ENCODE measurements at places on chromosomes 1 and 21.

GRCh38 chr1:85375493-85375892 lies 89.5 kb downstream of the DDAH1 start:
- DNase-seq = no peak

- DNase-seq = no peak
These were observed 159.4 kb upstream of the ATP1B1 start for GRCh38 chr1:168947041-168947440.

GRCh38 chr1:185488808-185489207 lies 171.8 kb upstream of the IVNS1ABP start:
- DNase-seq = no peak

DNA sequence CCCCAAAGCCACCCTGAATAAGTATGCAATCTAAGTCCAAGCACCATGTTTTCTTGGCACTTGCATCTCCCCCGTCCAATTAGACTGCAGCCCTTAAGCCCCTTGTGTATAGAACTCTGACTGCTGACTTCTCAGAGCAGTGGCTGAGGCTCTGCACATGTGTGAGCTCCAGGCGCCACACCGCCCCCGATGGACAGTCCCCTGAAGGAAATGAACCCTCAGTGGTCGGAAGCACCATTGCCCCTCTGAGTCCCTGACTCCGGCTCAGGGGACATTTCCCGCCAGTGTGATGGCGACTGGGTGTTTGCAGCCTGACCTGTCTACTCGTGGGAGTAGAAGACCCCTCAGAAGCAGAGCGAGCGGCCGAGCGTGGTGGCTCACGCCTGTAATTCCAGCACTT lies 37.2 kb upstream of the SCCPDH start:
- DNase-seq = no peak

- no peak for DNase-seq
These were observed 7.0 kb downstream of the DDOST start for GRCh38 chr1:20654104-20654690.

DNA sequence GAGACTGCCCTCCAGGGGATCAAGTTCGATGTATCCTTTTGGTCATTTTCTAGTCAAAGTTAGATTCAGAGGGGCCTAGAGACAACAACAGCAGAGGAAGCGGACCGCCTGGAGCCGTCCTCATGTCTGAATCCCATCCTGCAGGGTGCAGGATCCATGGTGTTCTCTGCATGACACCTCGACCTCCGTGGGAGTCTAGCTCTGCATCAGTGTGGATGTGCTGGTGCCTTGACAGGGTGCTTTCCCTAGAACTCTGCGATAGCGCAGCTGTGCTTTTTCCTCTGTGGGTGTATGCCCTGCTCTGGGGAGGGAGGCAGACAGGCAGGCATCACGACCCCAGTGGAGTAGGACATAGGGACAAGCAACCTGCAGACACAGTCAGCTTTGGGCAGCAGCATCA lies 48.2 kb upstream of the A3GALT2 start:
- DNase-seq = no peak

GRCh38 chr1:231057410-231057809 lies 17.4 kb upstream of the FAM89A start:
- DNase-seq = no peak

DNA sequence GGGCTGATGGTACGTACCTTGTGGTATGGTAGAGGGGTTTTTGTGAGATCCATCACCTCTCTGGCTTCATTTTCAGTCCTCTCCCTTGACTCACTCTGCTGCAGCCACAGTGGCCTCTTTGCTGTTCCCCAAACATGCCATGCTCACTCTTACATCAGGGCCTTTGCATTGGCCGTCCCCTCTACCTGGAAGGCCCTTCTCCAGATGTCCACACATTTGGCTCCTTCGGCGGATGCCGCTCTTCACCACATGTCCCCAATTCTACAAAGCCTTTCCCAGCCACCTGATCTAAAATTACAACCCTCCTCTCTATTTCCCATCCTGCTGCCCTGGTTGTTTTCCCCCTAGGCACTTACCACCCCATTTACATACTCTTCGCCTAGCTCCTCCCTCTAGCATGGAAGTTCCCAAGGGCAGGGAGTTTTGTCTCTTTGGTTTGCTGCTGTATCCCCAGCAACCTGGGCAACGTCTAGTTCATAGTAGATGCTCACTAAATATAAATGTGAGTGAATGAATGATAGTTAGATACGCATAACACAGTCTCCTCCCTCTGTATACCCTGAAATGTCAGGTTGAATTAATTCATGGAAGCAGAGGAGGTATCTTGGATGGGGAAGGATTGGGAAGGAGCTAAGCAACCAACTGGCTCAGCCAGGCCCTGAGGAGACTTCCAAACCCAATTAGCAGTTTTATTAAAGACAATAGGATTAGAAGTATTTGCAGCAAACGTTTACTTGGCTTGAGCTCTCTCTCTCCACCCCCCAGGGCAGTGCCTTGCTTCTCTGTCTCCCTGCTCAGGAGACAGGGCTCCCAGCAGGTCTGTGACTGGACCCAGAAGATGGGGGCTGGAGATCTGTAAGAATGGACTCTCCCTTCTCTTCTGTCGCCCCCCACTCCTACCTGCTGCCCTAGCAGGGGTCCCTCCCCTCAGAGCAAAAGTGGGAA lies 264.2 kb downstream of the GRIK3 start:
- no peak for DNase-seq

DNA sequence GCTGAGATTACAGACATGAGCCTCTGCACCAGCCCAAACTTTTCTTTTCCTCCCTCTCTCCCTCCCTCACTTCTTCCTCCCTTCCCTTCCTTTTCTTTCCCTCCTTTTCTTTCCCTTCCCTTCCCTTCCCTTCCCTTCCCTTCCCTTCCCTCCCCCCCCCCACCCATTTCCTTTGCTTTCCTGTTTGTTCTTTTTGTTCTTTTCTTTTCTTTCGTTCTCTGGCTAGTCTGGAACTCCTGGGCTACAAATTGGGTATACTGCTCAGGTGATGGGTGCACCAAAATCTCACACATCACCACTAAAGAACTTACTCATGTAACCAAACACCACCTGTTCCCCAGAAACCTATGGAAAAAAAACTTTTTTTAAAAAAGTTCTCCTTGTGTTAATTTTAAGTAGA lies 174.8 kb upstream of the CHODL start:
- DNase-seq = no peak

GRCh38 chr1:150183061-150183460 lies 33.3 kb downstream of the PLEKHO1 start:
- DNase-seq = no peak

- DNase-seq = no peak
These were observed 23.1 kb upstream of the UMODL1 start for GRCh38 chr21:42047821-42048613.

DNA sequence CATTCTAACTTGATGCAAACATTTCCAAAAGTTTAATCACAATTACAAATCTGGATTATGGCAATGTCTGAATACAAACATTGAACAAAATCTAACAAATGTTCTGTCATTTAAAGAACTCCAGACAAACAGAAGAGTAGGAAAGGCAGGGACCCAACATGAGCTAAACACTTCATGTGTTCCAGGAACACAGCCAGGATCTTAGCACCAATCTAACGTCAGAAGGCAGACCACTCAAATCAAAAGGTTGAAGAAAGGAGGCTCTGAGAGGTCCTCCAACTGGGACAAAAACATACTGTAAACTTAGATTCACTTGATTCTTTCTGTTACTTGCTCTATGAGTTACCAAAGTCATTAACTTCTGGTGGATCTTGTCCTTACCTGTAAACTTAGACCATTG lies 374.0 kb downstream of the NEGR1 start:
- no peak for DNase-seq

- no peak for DNase-seq
These were observed 44.0 kb upstream of the LMO4 start for GRCh38 chr1:87284456-87285240.

- DNase-seq = no peak
These were observed 99.7 kb downstream of the RIPK4 start for GRCh38 chr21:41667136-41667535.

DNA sequence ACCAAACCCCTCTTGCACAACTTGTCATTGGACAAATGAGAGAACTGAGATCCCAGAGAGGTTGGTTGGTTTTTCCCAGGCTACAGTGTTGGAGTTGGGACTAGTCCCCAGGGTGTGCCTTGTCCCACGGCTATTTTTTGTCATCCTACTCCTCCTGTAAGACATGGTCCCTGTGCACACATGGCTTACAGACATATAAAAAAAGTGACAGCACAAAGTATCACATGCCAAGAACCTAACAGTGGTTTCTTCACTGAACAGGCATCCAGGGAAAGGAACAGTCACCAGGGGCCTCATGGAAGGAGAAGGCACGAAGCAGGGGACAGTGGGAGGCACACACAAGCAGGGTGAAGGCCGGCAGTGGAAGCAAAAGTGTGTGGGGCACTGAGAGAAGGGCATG lies 36.5 kb downstream of the SERBP1 start:
- no peak for DNase-seq

DNA sequence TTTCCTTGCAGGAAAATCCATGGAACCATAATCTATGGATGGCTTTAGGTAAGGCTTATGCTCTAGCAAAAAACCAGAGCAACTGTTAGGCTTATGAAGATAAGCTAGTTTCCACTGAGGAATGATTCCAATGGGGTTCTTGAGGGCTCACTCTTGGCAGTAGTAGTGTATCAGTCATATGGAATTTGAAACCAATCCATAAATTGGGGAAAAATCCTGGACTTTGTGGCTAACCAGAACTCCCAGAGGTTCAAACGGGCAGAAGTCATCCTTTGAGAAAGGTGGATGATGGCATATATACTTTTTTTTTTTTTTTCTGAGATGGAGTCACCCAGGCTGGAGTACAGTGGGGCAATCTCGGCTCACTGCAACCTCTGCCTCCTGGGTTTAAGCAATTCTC lies 54.2 kb upstream of the ATF3 start:
- DNase-seq = no peak

- no peak for DNase-seq
These were observed 2.9 kb upstream of the SYDE2 start for GRCh38 chr1:85203573-85204171.

DNA sequence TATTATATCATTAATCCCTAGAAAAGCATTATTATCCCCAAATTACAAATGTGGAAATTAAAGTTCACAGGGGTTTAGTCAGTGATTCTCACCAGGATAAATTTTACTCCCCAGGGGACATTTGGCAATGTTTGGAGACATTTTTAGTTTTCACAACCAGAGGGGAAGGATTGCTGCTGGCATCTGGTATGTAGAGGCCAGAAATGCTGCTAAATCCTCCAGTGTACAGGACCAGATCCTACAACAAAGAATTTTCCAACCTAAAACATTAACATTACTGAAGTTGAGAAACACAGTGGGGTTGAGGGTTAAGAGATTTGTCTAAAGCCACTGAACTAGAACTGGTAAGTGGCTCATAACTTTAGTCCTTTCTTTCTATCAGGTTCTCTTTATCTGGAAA lies 162.0 kb upstream of the SYT6 start:
- DNase-seq = no peak

DNA sequence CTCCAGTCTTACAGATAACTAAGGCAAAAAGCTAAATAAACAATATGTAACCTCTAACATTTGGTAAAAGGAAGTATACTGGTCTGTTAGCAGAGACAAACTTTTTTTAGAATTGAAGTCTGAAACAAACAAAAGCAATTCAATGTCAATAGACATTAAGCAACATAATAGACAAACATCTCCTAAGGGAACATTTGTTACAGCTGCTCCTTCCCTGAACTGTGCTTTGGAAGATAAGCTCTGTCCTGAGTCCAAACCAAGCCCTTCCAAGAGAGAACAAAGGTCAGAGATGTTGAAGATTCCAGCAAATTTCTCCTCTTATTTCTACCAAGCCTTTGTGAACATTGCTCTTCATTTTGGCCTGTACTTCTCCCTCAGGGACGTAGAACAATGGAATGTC lies 25.3 kb downstream of the FMO2 start:
- no peak for DNase-seq

DNA sequence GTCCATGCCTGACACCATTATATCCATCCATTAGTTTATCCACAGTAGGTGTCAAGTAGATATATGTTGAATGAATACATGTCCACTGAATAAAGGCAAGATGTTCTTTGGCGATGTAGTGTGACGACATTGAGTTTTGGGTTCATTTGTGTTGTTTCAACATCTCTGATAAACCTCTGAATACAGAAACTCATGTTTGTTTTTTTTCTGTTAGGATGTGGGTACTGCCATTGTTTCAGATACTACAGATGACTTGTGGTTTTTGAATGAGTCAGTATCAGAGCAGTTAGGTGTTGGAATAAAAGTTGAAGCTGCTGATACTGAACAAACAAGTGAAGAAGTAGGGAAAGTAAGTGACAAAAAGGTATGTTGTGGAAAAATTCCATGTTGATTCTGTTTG lies 28.1 kb downstream of the MDM4 start:
- DNase-seq = no peak

GRCh38 chr1:63665824-63666223 lies 72.6 kb downstream of the PGM1 start:
- DNase-seq = no peak

DNA sequence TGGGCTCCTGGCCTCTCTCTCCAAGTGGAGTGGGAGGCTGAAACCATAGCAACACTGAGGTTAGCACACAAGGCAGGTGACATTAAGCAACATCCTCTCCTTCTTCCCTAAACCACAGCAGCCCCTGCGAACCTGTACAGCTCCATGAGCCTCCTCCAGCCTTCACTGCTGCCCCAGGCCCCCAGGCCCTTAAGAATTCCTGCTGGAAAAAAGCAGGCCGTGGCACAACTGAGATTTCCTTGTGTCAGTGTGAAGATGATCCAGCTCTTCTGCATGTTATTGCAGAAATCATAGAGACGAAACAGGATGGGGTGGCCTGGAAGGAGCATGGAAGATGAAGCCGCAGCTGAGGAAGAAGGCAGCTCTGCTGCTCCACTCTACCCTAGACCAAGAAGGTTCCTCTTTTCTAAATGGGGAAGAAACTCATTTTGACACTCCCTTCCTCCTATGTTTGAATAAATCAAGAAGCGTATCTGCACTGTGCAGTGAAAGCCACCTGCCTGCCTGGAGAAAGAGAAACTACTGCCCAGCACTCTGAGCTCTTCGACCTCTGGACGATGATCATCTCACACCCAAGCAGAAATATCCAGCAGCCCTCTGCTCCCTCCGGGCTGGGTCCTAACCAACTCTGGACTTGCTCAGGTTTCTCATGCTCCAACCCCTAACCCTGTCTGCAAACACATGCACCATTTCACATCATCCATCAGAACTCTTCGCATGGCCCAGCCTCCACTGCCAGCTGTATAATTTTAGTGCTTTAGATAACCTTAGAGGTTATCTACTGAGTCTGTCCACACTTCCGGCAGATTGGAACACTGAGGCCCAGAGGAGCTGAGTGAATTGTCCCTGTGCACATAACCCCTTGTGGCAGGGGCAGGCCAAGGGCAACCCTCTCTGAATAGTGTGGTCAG lies 20.7 kb downstream of the SH3BP5L start:
- no peak for DNase-seq

- no peak for DNase-seq
These were observed 139.9 kb downstream of the DSCAM start for GRCh38 chr21:40706806-40707655.

Measured in activated naive CD4-positive, alpha-beta T cell treated with anti-CD3 and anti-CD28 coated beads, Interleukin-2, amount 50 U/mL, for 16 hours (primary cell).